HEK293T (cell line): ENCODE measurements at places on chromosomes 16 and 17.

DNA sequence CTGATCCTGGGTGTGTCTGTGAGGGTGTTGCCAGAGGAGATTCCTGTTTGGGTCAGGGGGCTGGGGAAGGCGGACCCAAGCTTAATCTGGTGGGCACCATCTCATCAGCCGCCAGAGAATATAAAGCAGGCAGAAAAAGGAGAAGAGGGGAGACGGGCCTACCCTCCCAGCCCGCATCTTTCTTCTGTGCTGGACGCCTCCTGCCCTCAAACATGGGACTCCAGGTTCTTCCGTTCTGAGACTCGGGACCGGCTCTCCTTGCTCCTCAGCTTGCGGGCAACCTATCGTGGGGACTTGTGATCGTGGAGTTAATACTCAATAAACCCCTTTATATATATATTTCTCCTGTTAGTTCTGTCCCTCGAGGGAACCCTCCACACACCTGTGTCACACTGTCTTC, 64.5 kb downstream of the LMF1 start:
- DNase-seq: no peak

GRCh38 chr17:45813048-45813725, 29.1 kb downstream of the CRHR1 start:
- peak; percentile 31 for DNase-seq

- no peak for DNase-seq
Measured at GRCh38 chr17:64565563-64565962, 58.8 kb downstream of the CEP95 start.

DNA sequence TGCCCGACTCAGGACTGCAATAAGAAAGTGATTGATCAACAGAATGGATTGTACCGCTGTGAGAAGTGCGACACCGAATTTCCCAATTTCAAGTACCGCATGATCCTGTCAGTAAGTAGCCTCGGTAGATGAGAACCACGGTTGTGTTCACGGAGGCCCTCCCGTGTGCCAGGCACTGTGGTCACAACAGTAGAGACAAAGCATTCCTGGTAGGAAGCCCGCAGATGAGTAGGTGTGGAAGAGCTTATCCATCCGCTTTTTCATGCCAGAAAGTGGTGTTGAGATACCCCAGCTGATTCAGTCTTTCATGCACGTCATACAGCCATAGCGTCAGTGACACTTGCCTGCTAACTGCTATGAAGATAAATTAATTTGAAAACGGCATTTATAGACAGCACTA, 58.9 kb downstream of the RPA1 start:
- no peak for DNase-seq

GRCh38 chr17:42759982-42760651, 910 bp upstream of the RAMP2 start:
- no peak for DNase-seq

DNA sequence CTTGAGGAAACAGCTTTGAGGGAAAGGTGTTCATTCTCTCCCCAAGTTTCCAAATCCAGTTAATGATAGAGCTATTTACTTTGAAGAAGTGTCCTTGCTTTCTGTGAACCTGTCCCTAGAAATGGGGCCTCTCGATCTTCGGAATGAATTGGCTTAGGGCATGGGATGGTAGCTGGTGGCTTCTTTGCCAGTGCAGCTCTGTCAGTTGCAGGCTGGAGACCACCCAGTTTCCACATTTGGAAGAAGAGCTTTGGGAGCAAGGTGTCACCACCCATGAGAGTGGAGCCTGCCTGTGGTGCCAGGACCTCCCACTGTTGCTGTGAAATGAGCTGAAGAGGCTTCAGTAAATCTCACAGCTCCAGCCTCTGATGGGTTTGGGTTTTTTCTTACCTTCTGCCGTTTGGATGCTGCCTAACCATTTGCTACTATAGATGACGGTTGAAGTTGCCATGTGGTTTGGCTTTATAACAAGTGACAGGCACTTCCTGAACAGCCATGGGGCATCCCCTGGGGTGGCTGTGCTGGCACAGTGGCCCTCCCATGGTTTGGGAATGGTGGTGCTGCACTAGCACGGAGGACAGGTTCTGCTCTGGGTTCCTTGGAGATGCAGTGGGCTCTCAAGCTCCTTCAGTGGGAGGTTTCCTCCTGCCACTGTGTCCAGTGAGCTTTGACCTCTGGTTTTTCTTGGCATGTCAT, 19.5 kb upstream of the SLC5A10 start:
- DNase-seq: no peak

DNA sequence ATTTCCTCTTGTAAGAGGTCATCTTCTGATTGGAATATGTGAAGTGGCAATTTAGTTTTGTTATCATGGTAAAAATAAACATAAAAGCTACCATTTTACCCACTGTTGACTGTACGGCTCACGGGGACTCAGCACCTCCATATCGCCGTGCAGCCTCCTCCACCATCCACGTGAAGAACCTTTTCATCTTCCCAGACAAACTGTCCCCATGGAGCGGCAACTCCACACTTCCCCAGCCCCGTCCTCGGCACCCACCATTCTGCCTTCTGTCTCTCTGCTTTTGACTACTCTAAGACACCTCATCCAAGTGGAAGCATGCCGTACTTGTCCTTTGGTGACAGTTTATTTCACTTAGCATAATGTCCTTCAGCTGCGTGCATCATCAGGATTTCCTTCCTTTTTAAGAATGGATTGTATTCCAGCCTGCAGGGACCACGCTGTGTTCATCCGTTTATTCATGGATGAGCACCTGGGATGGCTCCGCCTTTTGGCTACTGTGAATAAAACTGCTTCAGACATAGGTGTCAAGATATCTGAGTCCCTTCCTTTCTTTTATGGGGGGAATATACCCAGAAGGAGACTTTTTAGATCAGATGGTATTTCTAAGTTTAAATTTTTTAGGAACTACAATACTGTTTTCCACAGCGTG, 14.3 kb downstream of the FBXO31 start:
- DNase-seq: no peak

DNA sequence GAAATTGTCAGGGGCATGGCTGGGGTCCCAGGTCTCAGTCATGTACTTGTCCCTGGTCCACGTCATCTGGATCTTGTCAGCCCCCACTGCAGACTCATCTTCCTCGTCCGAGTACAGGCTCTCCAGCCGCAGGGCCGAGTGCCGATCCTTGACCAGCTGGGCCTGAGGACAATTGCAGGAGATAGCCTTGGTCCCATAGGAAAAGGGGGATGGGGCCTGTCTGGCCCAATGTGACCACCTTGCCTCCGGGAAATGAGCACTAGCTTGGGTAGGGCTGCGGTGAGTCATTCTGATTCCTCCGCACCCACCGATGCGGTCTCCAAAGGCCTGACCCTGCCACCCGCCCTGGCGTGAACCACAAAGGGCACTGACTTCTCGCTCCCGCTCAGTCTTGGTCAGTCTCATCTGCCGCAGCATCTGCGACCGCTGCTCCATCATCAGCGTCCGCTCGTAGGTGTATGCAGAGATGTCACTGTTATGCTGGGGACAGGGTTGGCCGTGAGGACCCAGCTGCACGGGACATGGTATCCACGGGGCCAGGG, 1.5 kb upstream of the LCAT start:
- no peak for DNase-seq
